Right ventricle myocardium inferior (tissue), 1 donor: ENCODE measurements at places on chromosomes 3 and 15.

GRCh38 chr3:95424279-95424678, 1361.4 kb downstream of the NSUN3 start:
- DNase-seq = no peak

DNA sequence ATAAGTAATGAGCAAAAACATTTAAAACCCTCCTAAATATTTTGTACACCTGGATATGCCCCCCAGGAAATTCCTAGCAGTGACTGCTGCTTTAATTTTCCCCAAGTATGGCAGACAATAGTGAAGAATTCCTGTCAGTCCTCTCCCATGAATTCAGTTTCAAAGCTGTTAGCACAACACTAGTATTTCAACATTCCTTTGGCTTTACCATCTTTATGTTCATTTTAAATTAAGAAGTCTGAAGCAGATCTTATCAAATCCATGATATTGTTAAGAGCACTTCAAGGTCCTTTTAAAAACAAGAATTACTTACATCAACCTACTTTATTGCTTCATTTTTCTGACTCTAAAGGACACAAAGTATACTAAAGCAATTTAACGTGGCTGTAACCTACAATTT, 28.8 kb upstream of the CDIN1 start:
- no peak for DNase-seq

- no peak for DNase-seq
These were observed 467.3 kb downstream of the CADM2 start for GRCh38 chr3:85426121-85426520.

GRCh38 chr3:152405915-152406802, 137.4 kb downstream of the MBNL1 start:
- DNase-seq = no peak

GRCh38 chr3:23669541-23670255, 136.1 kb upstream of the UBE2E1 start:
- DNase-seq = no peak

DNA sequence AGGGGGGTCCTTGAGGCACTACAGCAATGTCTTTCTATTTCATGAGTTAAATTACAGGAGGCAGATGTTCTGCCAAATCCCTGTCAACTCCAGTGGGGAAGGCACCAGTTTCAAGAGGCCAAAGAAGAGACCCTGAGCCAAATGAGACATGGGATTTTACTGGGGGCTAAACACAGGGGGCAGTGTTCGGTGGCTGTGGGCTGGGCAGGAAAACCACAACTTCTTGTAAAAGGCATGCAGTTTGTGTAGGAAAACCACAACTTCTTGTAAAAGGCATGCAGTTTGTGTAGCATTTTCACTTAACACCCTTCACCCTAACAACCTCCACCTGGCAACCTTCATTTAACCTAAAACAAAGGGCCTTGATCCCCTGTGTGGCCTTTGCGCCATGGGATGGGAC, 61.0 kb downstream of the POLR2M start:
- DNase-seq = no peak

- no peak for DNase-seq
These were observed 15.8 kb downstream of the SCG5 start for GRCh38 chr15:32657198-32657883.

GRCh38 chr3:42157540-42158538, 66.7 kb downstream of the TRAK1 start:
- DNase-seq = no peak

DNA sequence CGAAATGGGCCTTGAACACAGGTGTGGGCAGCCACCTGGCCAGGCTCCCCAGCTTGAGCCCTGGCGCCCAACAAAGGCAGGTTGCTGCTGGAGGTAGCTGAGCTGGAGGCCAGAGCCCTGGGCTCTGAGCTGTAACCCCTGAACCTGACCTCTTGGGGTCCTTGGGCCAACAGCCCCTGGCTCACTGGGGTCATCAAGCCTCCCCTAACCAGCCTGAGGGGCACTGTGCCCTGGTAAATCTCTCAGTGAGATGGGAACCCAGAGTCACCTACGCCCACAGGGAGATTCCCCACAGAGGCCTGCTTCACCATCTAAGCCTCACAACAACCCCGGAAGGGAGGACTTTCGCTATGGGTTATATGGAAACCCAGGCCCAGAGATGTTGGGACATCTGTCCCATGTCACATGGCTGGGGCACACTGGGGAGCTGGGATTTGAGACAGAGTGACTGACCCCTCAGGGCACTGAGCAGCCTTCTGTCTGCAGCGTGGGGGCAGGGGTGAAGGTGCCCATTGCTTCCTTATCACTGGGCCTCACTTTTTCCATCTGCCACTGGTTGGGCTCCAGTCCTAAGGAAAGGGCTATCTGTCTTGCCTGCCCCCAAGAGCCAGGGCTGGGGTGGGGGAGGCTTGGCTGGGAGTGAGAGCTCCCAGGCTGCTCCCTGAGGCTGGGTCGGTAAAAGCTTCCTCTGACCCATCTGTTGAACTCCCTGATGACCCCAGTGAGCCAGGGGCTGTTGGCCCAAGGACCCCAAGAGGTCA, 59.1 kb downstream of the IQSEC1 start:
- no peak for DNase-seq

DNA sequence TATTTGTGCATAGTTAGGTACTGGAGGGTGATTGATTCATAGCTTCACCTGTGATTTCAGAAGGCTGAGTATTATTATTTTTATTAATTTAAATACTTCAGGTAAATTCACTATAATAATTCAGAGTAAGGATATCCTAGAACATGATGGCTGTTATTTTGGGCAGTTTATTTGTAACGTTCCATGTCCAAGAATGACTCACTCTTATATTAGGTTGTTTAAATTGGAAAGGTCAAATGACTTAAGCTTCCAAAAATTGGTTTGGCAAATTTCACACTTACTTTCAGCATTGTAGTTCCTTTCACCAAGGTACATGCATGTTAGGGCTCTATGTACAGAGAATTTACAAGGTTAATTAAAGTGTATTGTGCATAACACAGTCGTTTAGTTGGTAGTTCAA, 120.2 kb downstream of the EPHA3 start:
- no peak for DNase-seq

DNA sequence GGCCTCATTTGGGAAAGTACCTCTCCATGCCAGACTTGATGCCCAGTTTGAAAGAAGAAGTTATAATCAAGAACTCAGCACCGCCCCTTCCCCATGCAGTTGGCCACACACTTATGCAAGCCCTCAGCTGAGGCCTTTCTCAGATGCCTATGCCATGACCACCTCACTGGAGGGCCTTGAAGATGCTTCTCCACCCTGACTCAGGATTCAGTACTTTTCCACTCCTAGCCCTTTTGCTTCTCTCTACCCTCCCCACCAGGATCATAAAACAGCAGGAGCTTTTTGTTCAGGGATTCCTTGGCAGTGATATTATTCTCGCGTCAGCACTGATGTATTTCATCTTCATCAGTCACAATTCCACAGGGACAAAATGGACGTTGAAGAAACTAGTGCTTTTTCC, 313.5 kb downstream of the PYDC2 start:
- no peak for DNase-seq

GRCh38 chr3:56421205-56421604, 47.1 kb downstream of the ERC2 start:
- no peak for DNase-seq

GRCh38 chr3:197149-197827, 725 bp downstream of the CHL1 start:
- DNase-seq = peak; percentile 62

DNA sequence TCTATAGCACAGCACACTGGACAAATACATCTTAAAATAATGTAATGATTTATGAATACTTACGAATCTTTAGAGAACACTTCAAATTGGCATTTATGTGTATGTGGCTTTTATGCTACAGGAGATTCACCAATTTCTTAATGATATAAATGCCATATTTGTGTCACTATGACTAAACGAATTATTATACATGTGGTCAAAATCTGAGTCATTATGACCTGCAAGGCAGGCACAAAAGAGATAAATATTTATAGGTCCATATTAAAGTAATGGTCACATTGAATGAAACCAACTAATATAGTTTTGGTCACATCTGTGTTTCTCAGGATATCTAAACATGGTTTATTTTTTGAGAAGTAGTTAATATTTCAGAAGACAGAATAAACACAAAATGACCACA, 232.3 kb upstream of the SEMA6D start:
- no peak for DNase-seq

- DNase-seq = no peak
These were observed 43.5 kb upstream of the SLC6A11 start for GRCh38 chr3:10772271-10773161.

GRCh38 chr15:68499620-68500312, 67.8 kb upstream of the ITGA11 start:
- DNase-seq = no peak

DNA sequence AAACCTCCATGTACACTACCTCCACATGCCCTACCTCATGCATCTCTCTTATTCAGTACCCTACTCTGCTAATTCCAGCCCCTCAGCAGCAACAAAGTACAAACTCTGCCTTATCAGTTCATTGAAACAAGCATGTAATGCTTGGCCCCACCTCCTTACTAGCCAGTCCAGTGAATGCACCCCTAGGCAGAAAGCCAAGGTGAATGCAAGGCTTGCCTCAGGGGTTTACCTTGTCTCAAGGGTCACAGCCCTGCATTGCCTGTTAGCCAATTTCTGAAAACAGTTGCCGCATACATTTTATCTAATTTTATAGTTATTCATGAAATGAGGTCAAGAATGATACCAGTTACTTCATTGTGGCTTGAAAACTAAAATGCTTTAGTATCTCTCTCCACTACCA, 576.4 kb downstream of the FHIT start:
- no peak for DNase-seq
